NK-92 treated with Interleukin-12 subunit alpha and Interleukin-12 subunit beta, amount 100 ng/mL, for 24 hours (cell line): ENCODE measurements at places on chromosomes 13 and 19.

GRCh38 chr13:85427416-85427815 lies 371.8 kb downstream of the SLITRK6 start:
- DNase-seq: no peak

- no peak for DNase-seq
Measured at GRCh38 chr19:51448011-51448410, 10.2 kb downstream of the SIGLEC8 start.

GRCh38 chr19:17109962-17110598 lies 34.5 kb downstream of the MYO9B start:
- no peak for DNase-seq

- no peak for DNase-seq
Measured at GRCh38 chr13:102395939-102396338, 5.9 kb downstream of the FGF14 start.

DNA sequence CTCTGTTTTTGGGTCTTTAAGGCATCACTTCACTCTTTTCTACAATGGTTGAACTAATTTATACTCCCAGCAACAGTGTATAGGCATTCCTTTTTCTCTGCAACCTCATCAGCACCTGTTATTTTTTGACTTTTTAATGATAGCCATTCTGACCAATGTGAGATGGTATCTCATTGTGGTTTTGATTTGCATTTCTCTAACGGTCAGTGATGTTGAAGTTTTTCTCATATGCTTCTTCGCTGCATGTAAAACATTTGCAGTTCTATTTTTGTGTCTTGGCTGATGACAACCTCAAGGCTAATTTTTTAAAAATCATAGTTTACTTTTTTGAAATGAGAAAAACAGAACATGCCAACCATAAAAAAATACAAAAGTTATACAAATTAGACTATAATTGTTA lies 258.2 kb upstream of the EDNRB start:
- no peak for DNase-seq

- no peak for DNase-seq
Measured at GRCh38 chr19:15428956-15429824, 10.4 kb upstream of the AKAP8L start.

DNA sequence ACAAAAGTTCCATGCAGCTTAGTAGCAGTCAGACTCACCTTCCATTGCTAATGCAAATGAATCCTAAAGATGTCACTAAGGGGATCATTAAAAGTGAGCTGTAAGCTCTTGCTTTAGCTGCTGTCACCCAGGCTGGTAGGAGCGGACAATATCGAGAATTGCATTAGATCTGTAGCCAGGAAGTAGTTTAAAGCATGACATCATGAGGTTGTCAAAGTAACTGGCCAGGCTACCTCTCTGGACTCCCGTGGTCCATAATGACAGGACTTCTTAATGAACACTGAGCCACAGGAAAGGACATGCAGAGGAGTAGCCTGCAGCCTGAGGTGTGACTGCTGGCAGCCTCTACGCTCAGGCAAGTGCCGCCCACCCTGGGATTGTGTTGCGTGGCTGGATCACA lies 522.3 kb upstream of the NBEA start:
- no peak for DNase-seq

DNA sequence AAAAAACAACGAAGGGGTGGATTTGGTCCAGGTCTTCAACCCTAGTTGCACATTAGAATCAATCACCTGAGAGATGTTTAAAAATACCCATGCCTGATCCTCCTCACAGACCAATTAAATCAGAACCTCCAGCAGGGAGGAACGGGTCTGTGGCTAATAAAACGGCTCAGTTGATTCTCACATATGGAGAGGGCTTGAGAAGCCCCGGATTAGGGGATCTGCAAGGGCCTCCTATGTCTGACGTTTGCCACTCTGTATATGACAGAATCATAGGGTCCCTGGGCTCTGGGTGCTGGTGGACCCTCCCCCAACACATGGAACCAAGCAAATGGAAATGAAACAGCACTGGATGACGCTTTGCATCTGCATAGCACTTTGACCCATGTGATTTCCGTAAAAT lies 36.7 kb upstream of the C13orf42 start:
- DNase-seq: no peak

GRCh38 chr19:10139952-10140351 lies 20.3 kb upstream of the EIF3G start:
- DNase-seq: no peak

DNA sequence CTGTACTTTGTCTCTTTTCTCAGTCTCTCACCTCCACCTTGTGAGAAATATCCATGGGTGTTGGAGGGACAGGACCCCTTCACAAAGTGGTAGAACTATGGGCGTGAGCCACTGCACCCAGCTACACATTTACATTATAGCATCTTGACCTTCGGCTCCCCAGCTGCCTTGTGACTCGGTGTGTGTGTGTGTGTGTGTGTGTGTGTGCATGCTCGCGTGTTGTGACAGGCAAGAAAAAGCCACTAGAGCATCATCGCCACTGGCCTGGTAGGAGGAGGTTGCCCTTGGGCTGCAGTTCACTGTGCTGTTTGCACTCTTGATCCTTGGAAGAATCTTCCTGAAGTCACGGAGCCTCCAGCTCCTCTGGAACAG lies 13.7 kb upstream of the ZNF888 start:
- no peak for DNase-seq

DNA sequence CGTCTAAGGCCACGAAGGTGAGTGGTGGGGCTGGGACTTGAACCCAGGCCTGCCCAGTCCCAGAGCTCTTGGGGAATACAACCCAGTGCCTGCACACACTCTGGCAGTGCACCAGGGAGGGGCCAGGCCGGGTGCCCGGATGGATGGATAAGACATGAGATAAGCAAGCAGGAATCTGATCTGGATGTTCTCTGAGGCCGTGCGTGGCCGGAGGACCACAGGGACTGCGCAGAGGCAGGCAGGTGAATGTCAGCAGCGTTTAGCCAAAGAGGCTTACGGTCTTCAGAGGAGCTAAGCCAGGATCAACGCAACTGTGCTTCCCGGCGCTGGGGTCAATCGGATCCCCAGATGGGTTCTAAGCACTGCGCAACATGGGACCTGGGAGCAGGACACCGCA lies 1.5 kb downstream of the ZNF787 start:
- DNase-seq: no peak

GRCh38 chr13:52411629-52412028 lies 5.7 kb upstream of the THSD1 start:
- no peak for DNase-seq

DNA sequence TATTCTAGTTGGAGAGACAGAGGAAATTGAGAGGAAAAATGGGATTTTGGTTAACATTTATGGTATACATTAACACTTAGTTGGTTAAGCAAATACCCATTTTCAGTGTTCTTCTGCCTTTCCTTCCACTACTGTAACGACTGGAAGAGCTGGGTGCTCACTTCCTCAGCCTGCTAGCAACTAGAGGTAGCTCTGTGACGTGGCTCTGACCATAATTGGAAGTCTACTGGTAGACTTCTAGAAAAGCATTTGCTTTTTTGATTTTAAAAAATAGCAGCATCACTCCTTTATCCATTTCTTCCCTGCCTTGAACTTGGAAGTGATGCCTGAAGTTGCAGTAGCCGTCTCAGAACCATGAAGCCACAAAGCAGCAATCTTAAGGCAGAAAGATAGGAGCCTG lies 15.9 kb downstream of the NHLRC3 start:
- DNase-seq: no peak

DNA sequence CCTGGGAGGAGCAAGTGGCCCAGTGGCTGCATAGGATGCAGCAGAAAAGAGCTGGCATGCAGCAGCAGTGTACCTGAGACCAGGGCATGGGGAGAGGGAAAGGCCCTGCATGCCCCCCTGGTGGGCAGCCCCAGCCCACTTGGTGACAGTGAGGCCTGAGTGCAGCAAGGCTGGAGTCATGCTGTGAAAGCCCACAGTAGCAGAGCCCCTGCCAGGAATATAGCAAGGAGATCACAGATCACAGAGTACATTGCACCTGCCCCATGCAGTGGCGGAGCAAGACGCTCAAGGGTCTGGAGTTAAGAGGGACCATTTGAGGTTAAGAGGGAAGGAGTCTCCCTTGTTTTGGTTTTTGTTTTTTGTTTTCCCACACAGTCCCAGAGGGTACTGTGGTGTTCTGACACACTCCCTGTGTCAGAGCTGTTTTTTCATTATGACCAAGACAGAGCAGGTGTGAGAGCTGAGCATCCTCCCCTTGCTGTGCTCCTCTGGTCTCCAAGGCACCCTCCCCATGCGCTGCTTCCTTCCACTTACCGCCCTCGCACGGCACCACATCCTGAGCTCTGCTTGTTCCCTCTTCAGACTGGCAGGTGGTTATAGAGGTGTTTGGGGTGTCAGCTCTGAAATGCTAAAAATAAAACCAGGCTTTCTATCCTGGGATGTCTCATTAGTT lies 85.0 kb upstream of the UBL3 start:
- peak; percentile 55 for DNase-seq

DNA sequence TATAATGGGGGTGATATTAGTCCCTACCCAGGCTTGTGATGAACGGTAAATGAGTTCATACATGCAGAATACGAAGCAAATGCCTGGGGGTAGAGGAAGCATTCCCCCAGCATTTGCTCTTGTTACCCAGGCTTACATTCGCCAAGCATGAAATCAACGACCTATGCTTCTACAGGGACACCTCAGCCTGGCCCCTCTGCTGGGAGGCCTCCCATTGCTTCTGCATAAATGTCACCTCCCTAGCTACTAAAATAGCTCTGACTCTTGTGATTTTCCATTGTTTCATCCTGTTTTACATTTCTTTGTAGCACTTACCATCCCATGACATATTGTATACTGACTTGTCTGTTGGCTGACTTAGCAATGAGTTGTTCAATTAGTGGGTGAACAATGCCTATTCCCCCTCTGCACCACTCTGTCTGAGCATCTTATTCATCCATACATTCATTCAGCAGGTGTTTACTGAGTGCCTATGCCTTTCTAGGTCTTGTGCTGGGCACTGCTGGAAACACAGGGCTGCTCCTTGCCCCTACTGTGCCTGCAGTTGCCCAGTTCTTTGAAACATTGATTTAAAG lies 47.0 kb downstream of the SPTBN4 start:
- no peak for DNase-seq

DNA sequence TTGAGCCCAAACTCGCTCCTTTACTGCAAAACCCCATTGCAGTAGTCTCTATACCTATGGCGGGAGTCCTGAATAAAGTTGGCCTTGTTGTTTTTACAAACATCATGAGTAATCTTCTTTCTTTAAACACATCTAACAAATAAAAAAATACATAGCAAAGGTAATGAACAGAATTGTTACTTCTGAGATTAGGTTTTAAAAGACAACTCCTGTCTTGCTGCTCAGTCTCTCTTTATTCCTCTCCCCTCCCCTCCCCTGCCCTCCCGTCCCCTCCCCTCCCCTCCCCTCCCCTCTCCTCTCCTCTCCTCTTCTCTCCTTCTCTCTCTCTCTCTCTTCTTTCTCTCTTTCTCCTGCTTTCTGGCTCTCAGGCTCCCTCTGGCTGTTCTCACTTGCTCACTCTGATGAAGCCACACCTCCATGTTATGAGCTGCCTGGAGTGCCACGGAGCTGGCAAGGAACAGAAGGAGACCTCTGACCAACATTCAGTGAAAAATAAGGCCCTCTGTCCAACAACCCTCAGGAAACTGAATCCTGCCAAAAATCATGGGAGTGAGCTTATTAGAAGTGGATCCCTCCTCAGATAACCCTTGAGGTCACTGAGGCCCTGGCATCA lies 300.7 kb upstream of the MIR17HG start:
- no peak for DNase-seq

GRCh38 chr13:95624020-95624419 lies 20.5 kb downstream of the DZIP1 start:
- no peak for DNase-seq

DNA sequence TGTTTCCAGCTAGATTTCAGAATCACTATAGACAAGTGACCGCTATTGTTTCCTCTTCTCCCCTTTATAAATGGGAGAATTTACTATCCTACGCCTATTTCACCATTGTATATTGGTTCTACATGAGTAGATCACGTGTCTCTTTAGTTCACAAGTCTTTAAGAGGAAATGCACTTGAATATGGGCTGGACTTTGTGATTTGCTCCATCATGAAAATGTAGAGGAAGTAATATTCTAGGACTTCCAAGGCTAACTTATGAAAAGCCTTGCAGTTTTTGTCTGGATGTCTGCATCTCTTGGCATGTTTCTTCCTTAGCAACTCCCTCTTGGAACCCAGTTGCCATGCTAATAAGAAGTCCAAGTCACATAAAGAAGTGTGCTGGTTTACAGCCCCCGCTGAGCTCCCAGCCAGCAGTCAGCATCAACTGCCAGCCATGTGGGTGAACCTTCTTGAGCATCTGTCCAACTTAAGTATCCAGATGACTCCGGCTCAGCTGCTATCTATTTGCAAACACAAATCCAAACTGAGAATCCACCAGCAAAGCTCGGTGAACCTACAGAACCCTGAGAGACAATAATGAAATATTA lies 4.8 kb upstream of the FBXL3 start:
- DNase-seq: no peak

DNA sequence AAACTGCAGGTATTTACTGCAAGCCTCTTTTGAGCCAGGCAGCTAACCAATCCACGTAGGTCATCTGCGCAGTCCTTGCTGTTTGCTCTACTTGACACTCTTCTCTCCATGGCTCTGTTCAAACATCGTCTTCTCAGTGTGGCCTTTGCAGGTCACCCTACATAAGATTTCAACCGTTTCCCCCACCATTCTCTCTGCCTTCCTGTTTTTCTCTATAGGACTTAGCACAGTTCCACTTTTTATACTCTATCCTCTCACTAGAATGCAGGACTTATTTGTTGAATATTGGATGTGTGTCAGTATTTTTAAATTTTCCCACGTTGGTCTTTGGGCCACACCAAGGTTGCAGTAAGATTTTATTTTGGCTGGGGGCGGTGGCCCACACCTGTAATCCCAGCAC lies 1.7 kb upstream of the FBXW9 start:
- no peak for DNase-seq

DNA sequence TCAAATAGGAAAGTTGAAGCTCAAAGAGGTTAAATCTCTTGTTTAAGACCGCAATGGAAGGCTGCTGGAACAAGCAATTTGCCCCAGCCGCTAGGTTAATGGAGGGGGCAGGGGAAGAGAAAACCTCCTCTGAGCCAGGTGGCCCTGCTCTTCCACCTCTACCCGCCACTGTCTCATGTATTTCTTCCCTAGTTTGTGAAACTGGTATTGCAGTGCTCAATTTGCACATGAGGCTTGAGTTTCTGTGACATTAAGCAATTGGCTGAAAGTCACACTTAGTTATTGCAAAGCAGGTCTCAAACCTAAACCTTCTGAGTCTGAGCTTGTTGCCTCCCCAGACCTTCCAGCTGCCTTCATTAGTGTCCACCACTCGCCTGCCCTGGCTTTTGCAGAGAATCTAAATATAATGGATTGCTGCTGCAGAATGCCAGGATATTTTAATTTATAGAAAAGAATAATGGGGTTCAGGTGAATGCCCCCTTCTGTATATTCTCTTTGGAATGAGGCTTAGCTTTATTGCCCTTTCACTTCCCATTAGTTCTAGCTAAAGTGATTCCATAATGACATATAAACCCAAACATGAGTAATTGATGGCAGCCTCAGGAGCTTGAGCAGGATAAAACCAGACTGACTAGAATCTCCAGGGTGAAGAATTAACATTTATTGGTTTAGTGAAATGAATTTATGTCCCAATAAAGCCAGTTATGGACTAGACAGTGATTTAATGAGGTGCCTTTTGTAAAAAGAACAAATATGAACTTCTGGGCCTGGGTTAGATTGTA lies 27.0 kb upstream of the OLFM4 start:
- DNase-seq: no peak
